ENCODE measurements at places on chromosomes 12 and 14. TPM values are rescaled to one million over a fixed set of nuclear protein-coding genes. Genes with fewer than 3 reads are reported as not detected.

Gene SDR9C7
- total RNA-seq = not detected

- peak; percentile 46 for DNase-seq
Observed at GRCh38 chr12:39145175-39145999, 240.0 kb upstream of the CPNE8 start.

DNA sequence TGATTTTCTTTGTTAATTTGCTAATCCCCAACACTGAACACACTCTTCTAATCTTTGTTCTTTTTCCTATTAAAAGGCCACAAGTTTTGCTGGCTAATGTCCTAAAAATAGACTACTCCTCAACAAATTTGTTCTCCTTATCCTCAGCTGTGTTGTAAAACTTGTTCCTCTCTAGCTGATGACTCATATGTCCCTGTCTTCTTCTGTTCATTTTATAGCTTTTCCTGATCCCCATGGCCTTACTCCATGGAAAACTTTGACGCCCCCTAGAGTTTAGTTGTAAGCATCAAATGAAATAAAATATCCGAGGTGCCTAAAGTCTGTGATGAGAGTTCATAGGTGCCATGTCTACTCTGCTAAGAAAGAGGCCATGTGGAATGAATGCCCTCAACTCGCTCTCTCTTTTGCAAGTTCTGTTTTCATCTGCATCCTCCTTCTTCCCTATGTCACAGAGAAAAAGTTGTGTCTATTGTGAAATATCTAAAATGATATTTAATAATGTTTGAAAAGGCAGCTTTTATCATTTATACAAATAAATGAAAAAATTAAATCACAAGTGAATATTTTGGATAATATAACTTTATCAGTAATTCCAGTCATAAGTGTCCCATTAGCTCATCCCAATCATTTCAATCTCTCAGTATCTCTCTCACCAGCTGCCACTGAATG is 237.9 kb downstream of the IPO8 start:
- no peak for DNase-seq

DNA sequence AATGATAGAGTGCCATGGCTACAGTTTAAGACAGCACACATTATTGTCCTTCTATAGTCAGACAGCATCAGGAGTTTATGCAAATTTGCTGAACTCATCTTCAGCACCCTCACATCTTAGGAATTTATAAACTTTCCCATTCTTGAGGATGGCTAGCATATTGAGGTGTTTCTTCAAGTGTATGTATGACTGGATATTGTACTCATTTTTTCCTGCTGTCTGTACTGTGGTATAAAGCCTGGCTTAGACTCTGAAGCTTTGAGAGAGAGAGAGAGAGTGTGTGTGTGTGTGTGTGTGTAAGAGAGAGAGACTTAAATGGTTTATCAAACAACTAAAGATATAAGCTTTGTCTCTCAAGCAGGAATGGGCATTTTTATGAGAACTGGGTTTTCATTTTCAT is 161.6 kb downstream of the PIK3C2G start:
- no peak for DNase-seq

GRCh38 chr14:30129807-30130206 is 202.2 kb upstream of the PRKD1 start:
- no peak for DNase-seq

All from activated naive CD8-positive, alpha-beta T cell treated with anti-CD3 and anti-CD28 coated beads for 36 hours (primary cell).